GM12892 (cell line): ENCODE measurements at places on chromosomes 3 and 15.

DNA sequence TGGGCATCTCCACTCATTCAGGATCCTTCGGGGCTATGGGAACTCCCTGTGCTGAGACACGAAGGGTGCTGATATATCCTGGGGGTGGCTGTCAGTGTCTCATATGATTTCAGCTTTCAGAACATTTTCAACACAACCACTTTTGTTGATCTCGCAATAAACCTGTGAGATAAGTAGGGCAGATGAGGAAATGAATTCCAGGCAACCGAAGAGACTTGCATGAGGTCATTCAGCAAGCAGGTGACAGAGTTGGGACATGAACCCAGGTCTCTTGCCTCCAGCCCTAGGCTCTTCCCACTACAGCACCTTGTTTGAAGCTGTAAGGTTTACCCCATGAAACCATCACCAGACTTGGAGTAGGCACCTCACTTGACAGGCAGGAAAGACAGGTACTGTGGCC, 16.6 kb downstream of the DUOX1 start:
- no peak for DNase-seq

DNA sequence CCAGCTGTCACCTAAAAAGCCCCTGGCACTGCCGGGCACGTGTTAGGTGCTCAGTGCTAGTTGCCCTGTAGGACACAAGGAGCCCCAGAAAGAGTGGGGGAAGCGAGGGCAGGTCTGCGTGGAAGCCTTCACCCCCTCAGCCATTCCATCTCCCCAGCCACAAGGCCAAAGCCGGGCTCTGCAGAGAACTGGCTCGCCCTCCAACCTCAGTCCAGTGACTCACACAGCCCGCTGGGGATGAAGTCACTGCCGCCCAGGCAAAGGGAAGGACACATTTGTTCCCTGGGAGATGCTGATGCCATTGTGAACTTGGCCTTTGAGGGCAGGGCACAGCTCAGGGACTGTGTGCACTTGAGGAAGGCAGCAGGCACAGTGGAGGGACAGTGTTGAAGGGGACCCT, 48.1 kb downstream of the IQSEC1 start:
- no peak for DNase-seq

- DNase-seq = no peak
Observed at GRCh38 chr3:48364840-48365239, 7.2 kb upstream of the FBXW12 start.

DNA sequence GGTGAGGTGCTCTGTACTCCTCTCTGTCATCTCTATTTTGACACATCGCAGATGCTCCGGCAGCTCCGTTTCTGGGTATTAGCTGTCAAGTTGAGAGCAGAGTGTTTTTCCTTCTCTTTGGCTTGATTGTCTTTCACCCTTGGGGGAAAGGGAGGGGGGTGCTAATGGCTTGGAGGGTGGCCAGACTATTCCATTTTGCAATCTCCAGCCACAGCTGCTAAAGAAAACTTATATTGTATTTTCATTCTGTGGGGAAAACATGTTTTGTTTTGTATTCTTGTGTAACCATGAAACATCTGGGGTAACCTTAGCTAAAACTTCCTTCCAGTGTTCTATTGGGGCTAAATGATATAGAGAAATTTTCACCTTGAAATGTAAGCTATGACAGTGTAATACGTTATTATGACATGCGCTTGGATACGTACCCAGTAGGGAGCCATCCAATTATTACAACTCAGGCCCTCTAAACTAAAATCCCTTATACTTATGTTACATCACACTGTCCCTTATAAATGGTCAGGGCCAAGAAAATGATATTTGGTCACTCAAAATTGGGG, 14.0 kb upstream of the LARP6 start:
- DNase-seq = no peak

DNA sequence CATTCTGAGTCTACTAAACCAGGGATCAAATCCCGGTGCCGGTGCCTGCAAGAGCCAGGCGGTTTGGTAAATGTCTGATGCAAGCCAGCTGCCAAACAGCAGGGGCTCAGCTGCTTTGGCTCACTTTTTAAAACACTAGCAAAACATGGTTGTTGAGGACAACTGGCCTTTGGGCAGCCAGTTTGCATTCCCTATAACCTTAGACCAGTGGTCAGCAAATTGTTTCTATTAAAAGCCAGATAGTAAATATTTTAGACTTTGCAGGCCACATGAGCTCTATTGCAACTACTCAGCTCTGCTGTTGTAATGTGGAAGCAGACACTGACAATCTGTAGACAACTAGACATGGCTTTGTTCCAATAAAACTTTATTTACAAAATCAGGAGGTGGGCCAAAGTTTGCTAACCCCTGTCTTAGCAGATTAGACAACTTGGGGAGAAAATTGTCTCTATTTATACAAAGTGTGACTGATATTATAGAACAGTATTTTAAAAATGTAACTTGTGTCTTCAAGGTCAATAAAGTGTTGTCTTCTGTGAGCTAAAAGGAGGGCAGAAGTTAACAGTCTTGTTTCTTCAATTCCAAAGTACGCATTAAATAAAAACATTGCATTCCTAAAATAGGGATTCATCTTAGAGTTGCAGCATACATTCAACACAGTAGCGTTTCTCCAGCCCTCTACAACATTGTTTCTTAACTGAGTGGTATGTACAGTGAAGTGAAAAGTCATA, 67.6 kb downstream of the SSUH2 start:
- no peak for DNase-seq

- DNase-seq = no peak
Observed at GRCh38 chr3:116442331-116443021, 2.8 kb downstream of the LSAMP start.

GRCh38 chr3:107837895-107838612, 252.8 kb downstream of the CD47 start:
- no peak for DNase-seq

- DNase-seq = no peak
Observed at GRCh38 chr3:100635273-100635701, 25.9 kb downstream of the ADGRG7 start.

DNA sequence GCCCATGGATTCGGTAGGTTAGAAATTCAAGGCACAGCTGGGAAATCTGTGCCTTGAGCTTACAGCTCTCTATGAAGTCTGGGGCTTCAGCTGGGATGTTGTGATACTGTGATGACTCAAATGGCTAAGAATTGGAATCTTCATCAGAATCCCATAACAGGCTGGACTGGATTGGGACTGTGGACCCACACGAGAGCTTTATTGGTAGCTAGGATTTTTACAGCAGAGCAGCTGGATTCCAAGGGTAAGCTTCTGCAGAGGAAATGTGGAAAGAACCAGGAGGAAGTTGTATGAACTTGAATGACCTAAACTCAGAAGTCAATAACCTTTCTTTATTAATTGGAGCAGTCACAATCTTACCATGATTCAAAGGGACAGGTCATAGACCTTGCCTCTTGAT, 1187.1 kb downstream of the ROBO1 start:
- no peak for DNase-seq

DNA sequence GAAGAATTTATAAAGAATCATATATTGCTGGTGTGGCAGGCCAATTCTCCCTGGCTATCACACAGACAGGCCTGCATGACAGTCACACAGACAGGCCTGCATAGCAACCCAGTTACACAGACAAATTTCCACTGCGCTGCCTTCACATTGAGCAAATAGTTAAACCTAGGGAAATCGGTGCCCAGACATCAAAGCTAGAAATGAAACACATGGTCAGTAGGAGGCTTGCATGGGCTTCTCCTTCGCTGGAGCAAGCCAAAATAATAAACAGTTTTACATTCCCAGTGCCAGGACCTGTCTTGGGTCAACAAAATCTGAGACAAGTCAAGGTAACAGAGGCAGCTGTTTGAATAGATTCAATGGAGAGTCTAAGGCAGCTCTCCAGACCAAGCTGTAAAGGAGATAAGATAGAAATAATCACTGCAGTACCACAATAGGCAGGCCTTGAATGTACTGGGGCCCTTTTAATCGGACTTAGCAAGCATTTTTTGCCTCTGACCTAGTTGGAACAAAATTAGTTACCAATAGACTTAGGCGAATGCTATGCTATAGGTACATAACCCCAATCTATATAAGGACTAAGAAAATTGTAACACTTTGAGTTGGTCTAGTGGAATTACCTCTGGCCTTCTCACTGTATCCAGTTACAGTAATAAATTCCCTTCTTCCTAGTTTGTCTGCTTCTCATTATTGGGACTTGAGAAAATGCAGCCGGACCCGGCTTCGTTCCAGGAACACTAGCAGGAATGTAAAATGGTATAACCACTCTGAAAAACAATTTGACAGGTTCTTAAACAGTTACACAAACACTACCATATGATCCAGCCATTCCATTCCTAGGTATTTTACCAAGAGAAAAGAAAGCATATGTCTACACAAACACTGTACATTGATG, 274.7 kb upstream of the UBE2E2 start:
- no peak for DNase-seq

- no peak for DNase-seq
Observed at GRCh38 chr15:46460431-46461094, 825.7 kb downstream of the SQOR start.

DNA sequence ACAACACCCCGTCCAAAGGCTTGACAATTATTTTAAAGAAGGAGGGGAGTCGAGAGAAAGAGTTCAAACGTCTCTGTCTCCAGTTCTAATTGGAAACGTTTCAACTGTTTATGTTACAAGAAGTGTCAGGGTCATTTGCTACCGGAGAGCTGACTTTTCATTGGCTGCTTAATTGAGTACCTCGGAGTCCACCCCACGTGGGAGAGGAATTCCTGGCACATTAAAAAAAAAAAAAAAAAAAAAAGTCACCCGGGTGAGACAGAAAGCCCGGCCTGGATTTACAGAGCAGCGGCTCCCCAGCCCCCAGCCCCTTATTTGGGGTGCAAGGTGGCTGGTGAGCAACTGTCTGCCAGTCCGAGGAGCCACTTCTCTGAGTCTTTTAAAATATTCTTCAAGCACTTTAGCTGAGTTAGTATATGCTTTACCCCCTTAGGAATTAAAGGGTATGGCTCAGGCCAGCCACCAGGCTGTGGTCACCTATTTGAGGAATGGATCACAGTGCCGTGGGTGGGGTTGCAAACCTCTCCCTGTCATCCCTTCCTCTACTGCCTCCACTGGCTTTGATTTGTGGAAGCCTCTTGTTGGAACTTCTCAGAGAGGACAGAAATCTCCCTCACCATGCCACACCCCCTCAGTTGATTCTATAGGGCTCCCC, 3.9 kb upstream of the TLE3 start:
- no peak for DNase-seq

- no peak for DNase-seq
Observed at GRCh38 chr3:46375218-46375617, 4.5 kb downstream of the CCR5 start.

GRCh38 chr15:80491163-80491847, 87.1 kb downstream of the ARNT2 start:
- DNase-seq = no peak

DNA sequence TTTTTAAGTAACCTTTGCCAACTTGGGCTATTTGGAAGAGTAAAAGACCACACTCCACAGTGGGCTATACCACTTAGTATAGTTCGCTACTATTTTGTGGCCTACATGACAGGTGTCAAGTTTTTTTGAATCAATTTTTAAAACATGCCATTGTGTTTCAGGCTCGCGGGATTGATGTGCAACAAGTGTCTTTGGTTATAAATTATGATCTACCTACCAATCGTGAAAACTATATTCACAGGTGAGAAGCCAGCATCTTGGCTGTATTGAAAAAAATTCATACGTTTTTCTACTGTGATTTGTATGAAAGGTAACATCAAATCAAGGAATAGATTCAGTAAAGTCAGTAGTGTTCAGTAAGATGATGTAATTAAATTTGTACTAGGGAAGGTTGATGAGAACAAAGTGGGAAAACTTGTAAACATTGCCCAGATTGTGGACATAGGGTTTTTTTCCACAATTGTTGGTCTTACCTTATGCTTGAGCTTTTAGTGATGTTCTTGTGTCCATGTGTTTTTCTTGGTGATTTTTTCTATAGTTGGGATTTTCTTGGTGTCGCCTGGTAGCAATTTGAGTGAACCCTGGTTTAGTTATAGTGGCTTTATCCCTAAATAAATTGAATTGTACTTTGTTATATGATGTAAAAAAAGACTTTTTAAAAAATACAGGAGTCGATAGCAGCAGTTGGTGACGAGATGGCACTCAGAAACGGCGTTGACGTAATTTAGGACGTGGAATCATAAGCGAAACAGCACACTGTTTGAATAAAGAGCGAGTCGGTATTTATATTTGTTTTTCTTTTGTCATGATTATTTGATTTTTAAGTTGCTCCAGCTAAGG, 4.5 kb downstream of the EIF4A2 start:
- no peak for DNase-seq

GRCh38 chr3:133127381-133127780, 89.2 kb downstream of the TMEM108 start:
- DNase-seq = no peak

- DNase-seq = no peak
Observed at GRCh38 chr3:30614943-30615342, 8.5 kb downstream of the TGFBR2 start.

- DNase-seq = no peak
Observed at GRCh38 chr3:42061025-42061712, 30.0 kb upstream of the TRAK1 start.

GRCh38 chr3:39548282-39548681, 80.8 kb downstream of the MOBP start:
- DNase-seq = no peak

DNA sequence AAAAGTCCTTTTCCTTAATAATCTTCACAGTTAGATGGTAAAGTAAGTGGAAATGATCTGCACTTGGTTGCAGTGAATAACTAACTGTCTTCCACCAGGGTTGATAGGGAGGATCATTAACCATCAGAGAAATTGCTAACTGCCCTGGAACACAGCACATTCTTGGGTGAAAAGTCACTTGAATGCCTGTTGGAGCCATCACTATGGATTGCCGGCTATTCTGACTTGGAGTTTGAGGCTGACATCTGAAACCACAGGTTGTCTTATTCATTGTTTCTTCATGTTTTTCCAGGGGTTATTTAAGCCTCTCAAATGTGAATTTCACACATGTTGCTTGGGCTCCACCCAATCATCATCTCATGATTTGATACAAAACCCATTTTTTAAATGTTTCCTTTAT, 901.4 kb downstream of the MCTP2 start:
- DNase-seq = no peak

DNA sequence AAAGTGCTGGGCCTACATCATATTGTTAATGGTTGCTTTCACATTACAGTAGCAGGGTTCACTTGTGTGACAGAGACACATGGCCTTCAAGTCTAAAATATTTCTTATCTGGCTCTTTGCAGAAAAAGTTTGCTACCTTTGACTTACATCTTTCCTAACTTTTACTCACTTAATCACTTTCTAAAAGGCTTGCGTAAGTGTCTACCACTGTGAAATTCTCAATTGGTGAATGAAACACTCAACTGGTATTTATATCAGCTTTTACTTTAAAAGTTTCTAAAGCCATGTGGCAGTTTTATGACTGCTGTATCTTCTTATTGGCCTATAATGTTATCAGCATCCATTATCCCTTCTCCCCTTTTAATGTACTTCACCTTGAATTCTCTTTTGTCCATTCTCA, 554.5 kb downstream of the ZIC1 start:
- DNase-seq = no peak

DNA sequence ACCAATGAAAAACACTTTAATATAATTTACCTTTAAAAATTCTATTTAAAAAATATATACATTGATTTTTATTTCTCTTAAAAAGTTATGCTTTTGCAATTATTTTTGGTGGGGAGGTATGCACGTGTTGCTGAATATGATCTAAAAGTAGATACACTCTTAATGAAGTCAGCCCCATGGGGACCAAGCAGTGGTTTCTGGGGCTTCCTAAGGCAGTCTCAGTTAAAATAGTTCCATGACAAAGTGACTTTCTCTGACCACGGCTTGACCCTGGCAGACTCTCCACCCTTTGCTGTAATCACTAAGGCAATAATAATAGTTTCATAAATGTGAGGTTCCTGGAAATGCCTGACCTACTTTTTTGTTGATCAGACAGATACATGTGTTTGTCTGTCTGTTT, 50.4 kb downstream of the CCR4 start:
- DNase-seq = peak; percentile 26

- DNase-seq = no peak
Observed at GRCh38 chr3:129429080-129429451, 630 bp upstream of the EFCAB12 start.
